A549 treated with Mapracorat at 1 μM for 4 hours (cell line): ENCODE measurements at places on chromosomes 13 and 19. TPM values are rescaled to one million over a fixed set of nuclear protein-coding genes. Genes with fewer than 3 reads are reported as not detected.

Gene HSPH1
- total RNA-seq, result 77.7 to 107 TPM (median 89.9 TPM) in 5 replicates

Gene FRY
- 0.19 TPM in 1 of 5 replicates, not detected in the others for total RNA-seq

Gene CLDND2
- 4.6 to 14.2 TPM (median 13.0 TPM) in 5 replicates for total RNA-seq

Gene KRTDAP
- total RNA-seq, result not detected in 5 replicates

Gene DPF1
- total RNA-seq, result 3.0 to 5.8 TPM (median 3.9 TPM) in 5 replicates

Gene TIMM13
- 61.4 to 135 TPM (median 123 TPM) in 5 replicates for total RNA-seq

Gene PRKCG
- 3.8 to 7.2 TPM (median 6.5 TPM) in 5 replicates for total RNA-seq

Gene ZIC5
- 2.3 to 3.0 TPM (median 2.5 TPM) in 5 replicates for total RNA-seq

Gene LAIR1
- total RNA-seq, result not detected in 5 replicates

Gene OR10H1
- not detected in 5 replicates for total RNA-seq

Gene CNN2
- total RNA-seq, result 66.3 to 85.2 TPM (median 76.4 TPM) in 5 replicates
